Stimulated activated CD8-positive, alpha-beta memory T cell treated with anti-CD3 and anti-CD28 coated beads, Interleukin-4, amount 100 ng/mL, for 1 hour (primary cell): ENCODE measurements at places on chromosomes 2 and 18.

DNA sequence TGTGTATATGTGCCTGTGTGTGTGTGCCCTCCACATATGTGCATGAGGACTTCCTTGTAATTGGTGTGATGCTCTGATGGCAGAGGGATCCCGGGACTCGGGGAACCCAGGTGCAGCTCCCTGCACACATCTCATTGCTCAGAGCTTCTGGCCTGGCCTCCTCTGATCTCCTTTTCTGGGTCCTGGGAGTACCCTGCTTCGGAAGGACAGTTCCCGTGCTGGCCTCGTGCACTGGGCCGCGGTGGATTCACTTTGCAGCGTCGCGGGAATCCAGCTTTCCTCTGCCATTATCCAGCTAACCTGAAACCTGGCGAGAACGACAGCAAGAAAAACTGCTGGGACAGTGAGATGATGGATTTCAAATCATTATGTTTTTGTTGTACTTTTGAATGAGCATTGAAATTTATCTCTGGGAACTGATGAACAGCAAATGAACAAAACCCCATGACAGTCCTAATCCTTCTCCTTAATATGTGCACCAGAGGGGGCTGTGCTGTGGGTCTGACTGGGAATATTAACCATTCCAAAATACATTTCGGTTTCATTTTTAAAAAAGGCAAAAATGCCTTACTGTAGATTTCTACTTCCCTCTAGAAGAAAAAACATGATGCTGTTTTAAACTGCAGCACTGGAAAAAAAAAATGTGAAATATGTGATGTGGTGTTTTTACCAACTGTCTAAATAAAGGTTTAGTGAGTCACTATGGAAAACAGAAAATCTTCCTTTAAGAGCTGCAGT lies 78.2 kb downstream of the PTGR3 start:
- no peak for DNase-seq

- DNase-seq: no peak
Observed at GRCh38 chr18:44881461-44882162, 200.9 kb downstream of the SETBP1 start.

GRCh38 chr2:136238286-136239078 lies 120.5 kb upstream of the CXCR4 start:
- no peak for DNase-seq

GRCh38 chr2:172922306-172922705 lies 153.3 kb upstream of the MAP3K20 start:
- DNase-seq: no peak

DNA sequence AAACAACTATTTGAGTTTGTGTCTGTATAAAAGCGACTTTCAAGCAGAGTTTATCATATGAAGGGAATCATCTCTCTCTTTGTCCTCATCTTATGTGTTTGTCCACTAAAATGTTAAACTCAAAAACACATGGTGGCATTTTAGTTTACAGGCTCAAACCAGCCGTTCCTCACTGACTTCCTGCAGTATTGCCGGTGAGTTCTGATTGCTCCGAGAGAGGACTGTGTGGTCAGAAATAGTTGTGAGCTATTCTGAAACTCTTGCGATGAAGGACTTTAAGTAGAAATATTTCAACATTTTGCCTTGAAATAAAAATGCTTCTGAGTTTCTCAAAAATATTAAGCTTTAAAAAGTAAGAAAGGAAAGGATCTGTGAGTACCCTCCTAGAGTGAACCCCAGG lies 163.2 kb upstream of the CAVIN2 start:
- no peak for DNase-seq

DNA sequence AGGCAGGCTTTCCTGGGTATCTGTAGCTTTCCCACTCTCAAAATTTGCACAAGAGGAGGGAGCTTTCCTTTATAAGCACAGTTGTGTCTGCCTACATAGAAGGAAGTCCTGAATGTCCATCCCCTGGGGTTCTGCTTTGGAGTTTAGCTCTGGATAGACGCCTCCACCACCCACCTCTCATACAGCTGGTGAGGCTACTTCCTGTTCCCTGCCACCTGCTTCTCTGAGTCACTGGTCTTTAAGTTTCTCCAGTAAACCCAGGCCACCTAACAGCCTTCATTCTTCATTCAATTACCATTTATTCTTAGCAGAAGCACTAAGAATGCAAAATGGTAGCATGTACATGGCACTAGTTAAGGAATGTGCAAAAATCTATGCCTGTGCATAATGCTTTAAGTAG lies 407.8 kb downstream of the CDH2 start:
- no peak for DNase-seq

DNA sequence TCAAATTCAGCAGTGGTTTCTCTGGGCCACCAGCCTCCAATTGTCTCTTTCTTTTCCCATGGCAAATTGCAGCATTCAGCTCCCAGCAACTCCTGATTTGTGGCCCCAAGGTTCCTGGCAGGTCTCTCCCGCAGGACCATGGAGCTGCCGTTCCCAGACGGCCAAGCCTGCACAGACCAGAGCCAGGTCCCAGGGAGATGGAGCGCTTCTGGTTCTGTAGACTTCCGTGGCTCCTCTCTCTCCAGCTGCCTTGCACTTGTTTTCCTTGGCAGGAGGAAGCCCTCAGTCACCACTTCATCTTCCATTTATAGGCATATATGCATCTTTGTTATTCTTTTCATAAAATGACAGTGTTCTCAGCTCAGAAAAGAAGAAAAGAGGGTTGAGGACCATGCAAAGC lies 21.7 kb downstream of the TNP1 start:
- DNase-seq: no peak

GRCh38 chr2:23036629-23037028 lies 348.4 kb upstream of the KLHL29 start:
- no peak for DNase-seq

DNA sequence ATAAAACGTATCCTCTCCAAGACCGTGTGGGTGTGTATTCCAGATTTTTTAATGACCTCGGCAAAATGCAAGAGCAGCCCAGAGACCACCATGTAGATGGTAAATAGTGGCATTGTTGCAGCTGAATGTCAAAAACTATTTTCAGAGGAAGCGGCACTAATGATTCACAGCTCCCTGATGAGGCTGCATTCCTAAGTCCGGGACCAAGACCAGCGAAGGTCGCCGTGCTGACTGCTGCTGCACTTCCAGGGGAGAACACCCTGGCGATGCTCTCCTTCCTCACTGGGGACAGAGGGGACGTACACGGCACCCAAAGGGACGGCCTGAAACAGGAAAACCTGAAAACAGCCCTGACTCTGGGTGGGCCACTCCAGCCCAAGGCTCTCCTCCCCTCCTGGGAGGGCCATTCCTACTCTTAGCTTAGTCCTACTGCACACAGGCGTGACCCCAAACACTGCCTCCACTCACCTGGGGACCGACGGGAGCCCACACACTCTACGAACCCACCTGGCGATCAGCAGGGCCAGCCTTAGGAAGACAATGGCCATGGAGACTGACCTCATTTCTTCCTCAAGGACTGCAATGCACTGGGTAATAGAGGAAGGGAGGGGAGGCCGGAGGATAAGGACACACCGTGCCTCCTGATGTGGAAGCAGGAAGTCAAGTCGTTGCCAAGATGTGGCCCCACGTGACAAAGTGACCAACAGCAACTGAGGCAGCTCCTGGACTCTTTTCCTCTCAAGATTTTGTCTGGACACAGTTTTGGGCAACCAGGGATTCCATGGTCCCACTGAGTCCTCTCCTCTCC lies 82.8 kb downstream of the ZNF516 start:
- DNase-seq: no peak

GRCh38 chr2:100640431-100641124 lies 77.8 kb downstream of the PDCL3 start:
- DNase-seq: no peak

DNA sequence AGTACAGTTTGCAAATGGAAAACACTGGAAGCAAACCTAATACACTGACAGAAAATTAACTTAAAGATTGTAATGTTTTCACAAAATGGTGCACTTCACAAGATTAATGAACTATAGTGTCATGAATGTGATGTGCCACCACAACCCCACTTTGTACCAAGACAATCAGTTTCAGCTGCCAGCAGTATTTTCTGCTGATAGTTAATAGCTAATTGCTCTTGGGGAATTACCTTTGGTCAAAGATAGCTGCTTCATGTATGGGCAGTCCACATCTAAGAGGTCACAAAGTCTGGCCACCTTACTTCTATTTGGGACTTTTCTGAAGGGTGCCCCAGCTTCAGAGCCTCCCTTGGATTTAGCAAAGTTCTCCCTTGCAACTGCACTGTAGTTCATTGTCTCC lies 254.0 kb downstream of the CALCRL start:
- no peak for DNase-seq

DNA sequence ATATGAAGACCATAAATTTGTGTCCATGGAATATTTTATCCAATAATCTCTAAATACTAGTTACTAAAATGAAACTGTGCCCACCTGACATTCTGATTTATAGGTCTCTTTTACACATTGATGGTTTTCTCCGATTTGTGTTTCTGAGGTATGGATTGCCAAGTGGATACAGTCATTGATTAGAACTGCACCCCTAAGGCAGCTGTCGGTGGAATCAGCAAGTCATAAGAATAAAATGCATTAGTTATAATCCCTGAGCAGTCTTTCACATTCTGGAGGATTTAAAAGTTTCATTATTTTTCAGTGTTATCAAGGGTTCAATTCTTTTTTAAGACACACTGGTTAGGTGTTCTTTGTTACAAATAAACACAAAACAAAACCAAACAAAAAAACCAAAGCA lies 6.0 kb downstream of the CAVIN2 start:
- no peak for DNase-seq

DNA sequence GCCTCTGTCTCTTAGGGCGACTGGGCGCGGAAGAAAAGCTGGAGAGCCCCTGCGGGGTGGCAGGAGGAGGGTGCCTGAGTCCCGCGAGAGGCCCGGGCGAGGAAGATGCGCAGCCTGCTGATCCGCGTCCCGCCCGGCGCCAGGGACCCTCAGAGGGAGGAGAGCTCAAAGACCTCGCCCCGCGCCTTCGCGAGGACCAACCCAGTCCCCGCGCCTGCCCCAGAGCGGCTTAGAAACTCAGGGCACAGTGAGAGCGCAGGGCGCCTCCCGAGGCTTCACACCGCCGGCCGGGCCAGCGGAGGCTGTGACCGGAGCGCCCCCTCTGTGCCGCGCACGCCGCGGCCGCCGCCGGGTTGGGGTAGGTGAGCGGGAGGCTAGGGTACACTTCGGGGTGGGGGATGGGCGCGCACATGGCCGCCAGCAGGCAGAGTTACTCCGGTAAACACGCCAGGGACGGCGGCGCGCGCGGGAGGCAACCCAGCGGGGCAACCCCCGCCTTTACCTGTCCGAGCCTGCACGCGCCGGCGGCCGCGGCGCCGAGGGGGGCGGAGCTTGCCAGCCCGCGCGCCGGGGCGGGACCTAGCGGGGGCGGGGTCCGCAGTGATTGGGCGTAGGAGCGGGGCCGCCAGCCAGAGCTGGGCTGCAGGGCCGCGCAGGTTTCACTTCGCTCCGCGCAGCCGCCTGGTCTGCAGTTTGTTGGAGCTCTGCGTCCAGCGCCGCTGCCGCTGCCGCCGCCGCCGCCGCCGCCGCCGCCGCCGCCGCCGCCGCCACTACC lies at the start of gene BCL2L11:
Gene BCL2L11 (plus strand): TSS at position 662 of the 775 bp plus-strand sequence. CDS start 2,832 bp downstream, outside the sequence.
- DNase-seq: peak; percentile 48

GRCh38 chr2:133413863-133414262 lies 154.4 kb downstream of the NCKAP5 start:
- no peak for DNase-seq

- no peak for DNase-seq
Observed at GRCh38 chr2:24588294-24588693, 97.2 kb downstream of the NCOA1 start.

GRCh38 chr2:105748566-105748965 lies 3.9 kb downstream of the NCK2 start:
- DNase-seq: no peak

DNA sequence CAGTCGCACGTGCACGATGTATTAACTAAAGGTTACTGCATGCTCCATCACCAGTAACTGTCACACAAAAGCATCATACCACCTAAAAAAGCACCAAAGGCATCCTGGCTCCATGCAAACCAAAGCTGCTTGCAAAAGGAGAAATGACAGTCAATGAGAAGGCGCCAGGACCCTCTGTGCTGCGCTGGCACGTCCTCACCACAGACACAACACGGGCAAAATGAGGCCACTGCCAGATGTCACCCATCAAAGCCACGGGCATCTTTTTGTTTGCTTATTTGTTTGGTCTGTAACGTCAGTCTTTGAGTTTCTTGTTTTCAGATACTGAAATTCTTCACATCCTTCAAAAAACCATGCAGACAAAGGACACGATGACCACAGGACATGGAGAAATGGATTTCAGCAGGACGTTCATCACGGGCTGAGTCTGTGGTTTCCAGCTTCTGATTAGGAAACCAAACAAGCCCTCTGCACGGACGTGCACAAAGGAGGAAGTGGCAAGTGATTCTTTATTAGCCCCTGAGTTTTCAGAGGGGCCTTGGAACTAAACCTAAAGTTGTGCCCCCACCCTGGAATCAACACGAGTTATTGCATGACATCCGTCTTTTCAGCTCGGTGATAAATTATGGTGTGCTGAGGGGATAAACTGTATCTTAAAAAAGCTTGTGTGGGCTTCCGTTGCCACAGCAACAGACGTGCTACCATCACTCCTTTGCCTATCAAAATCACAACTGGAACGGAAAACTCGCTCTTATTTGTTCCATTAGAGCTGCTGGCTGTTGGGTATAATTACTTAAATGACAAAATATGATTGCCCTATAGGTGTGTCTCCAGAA lies 181.8 kb downstream of the EIPR1 start:
- no peak for DNase-seq

- DNase-seq: no peak
Observed at GRCh38 chr2:98334439-98335078, 11.7 kb upstream of the CNGA3 start.

GRCh38 chr2:189022053-189022481 lies 47.9 kb downstream of the COL3A1 start:
- no peak for DNase-seq

DNA sequence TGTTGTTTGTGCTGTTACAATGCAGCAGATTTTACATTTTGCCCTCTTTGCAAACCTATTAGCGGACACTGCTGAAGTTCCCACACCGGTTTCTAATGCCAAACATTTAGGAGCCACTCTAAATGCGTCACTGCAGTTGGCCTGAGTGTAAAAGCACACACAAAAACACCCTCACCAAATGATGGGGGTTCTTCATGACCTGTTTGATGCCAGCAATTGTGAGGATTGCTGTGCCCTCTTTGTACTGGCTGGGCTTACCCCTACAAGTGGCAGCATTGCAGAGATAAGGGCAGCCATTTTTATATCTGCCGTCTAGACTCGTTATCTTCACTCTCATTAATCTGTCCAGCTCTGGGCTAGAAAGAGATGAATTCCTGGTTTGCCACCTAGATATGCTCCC lies 85.3 kb downstream of the NRP2 start:
- no peak for DNase-seq

GRCh38 chr18:59627414-59627813 lies 69.8 kb downstream of the CCBE1 start:
- no peak for DNase-seq
